Mesothelial cell of epicardium (in vitro differentiated cells): ENCODE measurements at places on chromosomes 6 and 20.

GRCh38 chr6:15359335-15359862, 113.5 kb downstream of the JARID2 start:
- no peak for DNase-seq

- DNase-seq, result no peak
Observed at GRCh38 chr6:157715728-157716164, 107.3 kb upstream of the SNX9 start.

DNA sequence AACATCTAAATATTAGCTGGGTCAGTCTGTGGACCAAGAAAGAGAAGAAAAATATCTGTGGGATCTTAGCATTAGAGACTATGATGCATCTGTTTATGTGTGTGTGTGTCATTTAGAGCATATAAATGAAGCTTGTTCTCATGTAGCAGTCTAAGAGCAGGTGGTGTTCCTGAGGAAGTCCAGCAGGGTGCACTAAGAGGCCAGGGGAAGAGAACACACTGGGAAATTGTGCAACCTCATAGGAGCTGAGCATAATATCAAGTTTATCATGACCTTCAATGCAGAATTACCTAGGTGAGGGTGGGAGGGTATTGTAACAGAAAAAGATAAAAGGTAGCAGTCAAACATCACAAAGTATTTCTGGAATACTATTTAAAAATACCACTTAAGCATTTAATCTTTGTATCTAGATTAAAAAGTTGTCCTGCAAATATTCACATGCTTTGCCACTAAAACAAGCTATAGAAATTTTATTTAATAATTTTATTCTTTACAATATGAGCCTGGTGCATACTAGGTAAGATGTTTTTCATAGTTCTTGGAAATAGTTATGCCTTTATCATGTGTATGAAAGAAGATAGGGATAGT, 80.5 kb downstream of the SMPDL3A start:
- no peak for DNase-seq

GRCh38 chr6:120373185-120373584, 961.1 kb downstream of the TBC1D32 start:
- no peak for DNase-seq

DNA sequence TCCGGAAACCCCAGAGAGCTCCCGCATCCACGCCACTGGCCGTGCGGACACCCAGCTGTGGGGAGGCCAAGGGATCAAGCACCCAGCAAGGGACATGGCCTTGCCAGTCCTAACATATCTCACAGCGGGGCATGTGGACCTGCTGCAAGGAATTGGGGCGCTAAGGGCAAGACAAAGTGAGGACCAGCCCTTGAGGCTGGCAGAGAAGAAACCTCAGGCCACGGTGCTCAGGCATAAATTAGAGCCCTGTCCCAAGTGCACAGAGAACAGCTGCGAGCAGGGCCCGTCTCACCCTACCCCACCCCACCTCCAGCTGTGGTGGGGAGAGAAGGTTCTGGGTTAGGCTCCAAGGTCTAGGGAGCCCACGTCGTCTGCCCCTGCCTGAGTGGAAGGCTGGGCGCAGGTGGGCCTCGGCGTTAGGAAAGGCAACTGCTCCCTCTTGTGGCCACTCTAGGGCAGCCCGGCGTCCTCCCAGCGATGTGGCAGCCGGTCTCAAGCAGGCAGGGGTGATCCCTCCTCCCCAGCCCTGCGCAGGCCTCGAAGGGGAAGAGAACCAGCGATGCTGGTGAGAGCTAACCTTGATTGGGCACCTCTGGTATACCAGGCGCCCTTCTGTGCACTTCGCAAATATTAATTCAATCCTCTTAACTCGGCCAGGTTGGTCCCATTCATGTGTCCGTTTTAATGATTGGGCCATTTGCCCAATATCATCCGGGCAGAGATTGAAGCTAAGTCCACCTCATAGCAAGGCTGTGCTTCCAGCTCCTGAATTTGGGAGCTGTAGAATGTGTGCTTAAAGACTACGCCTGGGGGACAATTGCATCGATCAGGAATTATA, 235.8 kb downstream of the NFATC2 start:
- DNase-seq, result peak; percentile 92

DNA sequence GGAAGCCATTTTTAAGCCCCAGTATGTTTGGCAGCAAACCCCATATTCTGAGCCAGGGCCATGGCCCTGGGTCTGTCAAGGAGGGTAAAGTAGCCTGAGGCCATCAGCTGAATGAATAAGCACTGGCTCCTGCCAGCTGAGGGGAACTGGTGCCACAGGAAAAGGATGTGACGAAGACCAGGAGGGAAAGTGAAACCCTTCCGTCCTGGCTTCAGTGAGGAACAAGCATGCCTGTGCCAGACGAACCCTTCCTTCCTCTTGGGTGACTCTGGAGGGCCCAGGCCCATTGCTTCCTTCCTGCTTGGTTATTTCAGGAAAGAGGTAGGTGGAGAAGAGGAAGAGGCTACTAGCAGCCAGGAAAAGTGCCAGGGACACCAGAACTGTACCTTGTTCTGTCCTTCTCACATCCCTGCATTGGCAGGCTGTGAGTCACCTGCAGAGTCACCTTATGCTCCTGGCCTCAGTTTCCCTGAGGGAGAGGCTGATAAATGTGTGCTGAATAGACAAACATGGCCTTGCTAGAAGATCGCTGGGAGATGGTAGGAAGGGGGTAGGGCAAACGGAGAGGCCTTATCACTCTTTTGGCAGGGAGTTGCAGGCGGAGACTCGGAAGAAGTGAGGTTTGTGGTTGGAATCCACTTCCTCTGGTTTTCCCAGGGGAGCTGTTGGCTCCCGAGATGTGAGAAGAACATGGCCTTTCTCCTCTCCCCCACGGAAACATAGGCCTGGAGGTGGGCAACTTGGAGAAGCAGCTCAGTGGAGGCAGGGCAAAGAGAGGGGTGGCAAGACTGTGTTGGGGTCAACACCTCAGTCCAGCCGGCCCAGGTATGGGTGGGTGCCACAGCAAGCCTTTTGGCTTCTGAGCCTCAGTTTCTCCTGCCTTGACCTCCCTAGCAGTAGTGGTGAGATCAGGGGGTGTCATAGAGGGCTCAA, 37.4 kb downstream of the COX4I2 start:
- DNase-seq, result no peak

DNA sequence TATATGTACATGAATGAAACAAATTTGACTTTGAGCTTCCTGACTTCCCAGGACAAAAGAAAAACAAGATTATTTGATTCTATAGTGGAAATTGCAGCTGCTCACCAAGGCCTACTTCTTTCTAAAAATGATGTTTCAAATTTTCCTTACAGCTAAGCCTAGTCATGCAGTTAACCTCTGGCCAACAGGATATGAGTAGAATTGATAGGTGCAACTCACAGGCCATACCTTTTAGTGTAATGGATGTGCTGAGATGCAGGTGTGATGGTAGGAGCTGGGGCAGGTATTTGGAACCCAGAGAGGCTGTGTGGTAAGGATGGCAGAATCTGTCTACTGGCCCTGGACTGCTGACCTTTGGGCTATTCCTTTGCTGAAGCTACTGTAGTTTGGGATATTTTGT, 230.9 kb upstream of the PREP start:
- no peak for DNase-seq

DNA sequence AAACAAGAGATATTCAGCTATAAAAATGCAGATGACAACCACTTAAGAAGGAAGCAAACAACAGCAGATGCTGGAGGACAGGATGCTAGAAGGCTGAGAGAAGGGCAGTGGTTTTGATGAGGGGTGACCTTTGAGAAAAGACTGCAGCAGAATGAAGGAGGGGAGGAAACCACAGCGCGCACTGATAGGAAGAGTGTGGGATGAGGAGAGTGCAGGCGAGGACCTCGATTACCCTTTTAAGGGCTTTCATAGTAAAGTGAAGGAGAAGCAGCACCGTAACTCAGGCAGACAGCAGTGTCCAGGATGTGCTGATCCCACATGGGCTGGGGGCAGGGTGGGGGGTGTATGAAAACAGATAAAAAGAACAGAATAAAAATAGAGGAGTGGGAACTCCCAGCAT, 19.2 kb downstream of the ZBTB2 start:
- DNase-seq, result no peak

DNA sequence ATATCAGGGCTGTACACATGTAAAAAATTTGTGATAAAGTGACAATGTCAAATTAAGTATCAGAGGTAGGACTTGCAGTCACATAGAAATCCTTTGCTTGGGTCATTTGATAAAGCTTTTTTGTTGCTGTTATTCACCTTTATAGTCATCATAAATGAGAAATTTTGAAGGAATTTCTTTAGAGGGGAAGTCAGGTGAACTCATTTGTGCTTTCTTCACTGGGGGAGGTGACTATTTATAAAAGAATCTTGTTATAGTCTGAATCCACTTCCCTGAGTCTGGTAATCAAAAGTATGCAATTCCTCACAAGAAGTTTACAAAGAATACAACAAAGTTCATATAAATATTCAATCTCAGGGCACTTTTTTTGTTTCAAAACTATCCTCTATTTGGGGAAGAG, 47.7 kb downstream of the FRK start:
- no peak for DNase-seq

DNA sequence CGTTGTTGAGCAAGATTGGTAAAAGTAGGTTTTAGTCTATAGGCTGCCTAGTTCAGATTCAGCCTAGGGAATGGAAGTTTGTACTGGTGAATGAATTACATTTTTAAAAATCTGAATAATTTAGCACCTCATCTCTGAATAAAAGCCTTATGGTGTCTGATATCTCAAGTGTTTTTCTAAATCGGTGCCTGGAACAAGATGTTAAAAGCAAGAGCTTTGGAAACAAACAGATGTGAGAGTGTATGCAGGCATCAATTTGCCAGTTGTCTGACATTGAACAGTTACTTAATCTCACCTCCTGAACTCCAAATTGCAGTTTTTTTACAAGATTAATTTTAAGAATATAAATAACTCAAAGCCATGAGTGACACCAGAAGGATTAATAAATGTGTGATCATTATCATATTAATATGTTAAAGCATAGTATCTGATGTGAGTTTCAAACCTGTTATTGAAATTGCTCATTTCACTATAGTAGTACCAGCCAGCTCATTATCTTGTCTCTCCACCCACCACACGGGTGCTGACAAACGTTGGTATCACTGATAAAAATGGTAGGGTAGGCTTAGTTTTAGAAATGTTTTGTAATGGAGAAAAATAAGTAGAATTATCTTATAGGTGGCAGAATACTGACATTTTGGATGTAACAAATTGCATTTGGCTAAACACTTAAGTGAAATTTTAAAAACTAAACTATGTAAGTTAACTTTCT, 157.3 kb downstream of the FAM83B start:
- DNase-seq, result no peak

GRCh38 chr6:80465513-80465912, 359.0 kb downstream of the BCKDHB start:
- DNase-seq, result no peak

DNA sequence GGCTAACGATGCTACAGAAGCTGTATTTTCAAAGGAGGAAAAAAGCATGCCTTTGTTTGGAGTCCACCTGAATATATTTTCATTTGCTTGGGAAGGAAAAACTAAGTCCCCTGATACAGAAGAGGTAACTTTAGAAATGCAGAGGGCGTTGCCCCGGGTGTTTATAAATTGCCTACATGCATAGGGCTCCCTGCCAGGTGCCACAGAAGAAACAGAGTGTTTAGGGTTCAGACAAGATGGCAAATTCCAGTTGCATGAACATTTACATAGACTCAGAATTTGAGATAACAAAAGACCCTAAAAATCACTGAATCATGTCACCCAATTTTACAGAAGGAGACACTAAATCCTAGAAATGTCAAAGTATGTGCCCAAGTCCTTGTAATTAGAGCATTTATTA, 19.9 kb downstream of the RIN2 start:
- no peak for DNase-seq

DNA sequence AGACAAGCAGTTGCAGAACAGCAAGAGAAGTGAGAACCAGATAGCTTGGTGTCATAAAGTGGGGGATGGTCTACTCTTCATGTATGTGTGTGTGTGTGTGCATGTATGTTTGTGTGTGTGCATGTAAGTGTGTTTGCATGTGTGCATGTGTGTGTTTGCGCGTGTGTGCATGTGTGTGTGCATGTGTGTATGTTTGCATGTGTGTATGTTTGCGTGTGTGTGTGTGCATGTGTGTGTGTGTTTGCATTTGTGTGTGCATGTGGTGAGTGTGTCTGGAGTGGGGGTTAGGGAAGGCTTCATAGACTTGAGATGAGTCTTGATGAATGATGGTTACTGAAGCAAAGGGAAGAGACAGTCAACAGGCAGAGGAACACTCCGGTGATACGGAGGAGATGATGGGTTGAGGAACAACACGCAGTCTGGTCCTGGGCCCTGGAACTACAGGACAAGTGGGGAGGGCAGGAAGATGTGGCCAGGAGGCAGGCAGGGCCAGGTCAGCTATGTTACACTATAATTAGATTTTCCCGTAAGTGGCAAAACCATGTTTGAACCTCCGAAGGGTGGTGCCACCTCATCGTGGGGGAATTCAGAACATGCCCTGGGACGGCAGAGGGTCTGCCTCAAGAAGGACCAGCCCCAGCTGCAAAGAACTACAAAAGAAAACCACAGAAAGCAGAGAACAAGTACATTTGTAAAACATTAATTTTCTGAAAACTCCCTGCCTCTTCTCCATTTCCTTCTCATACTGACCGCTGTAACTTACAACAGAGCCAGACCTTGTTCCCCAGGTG, 38.7 kb upstream of the PDE10A start:
- no peak for DNase-seq

DNA sequence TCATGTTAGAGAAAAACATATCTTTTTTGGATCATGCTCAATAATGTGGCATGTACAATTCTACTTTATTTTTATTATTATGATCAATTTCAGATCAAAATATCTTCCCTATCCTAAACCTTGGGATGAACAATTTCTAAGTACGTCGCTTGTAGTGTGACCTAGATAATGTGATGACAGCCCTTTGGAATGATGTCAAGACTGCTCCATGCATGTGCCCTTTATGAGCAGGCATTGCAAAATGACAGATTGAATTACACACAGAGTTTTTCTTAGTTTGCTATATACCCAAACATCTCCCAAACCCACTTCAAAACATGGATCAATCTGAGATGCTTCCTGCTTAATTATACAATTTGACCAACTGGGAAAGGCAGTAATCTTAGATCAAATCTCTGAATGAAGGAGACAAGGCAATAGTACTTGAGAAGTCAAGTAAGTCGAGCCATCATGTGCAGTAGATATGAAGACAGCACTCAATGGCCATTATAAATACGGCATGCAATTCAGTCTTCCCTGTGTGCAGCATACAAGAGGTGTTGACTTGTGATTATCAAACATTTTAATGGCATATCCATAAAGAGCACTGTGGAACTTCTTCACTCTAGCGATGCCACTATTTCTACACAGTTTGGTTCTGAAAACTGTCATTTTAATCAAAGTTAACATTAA, 294.8 kb downstream of the RNF144B start:
- DNase-seq, result no peak

- DNase-seq, result no peak
Observed at GRCh38 chr20:34964486-34964885, 8.8 kb downstream of the MYH7B start.

GRCh38 chr6:116533233-116533957, 12.1 kb downstream of the TRAPPC3L start:
- DNase-seq, result no peak

GRCh38 chr6:113120224-113120581, 736.9 kb upstream of the MARCKS start:
- DNase-seq, result no peak
